ENCODE measurements at places on chromosomes 1 and 21.

DNA sequence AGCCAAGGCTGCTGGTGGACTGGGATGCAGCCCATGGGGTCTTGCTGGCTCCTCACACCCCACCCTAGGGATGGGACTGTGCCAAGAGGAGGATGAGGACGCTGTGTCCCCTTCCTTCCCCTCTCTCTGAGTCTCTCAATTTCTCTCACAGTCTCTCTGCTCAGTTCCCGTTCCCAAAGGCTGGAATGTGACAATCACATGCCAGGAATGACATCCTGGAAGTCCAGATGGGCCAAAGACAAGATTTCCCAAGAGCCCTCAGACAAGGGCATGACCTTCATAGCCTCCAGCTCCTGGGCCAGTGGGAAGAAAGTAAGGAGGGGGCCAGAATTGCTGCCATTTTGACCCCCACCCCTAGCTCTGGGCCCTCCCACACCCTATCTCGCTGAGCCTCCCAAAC, 7.6 kb upstream of the CDCP2 start:
- peak; percentile 49 for DNase-seq
- no peak overlapping the region for H3K27ac ChIP-seq
- H3K4me1 ChIP-seq = peaks cover 10% of the 10 kb centered on the region
- H3K4me3 ChIP-seq = no peak overlapping the region
- no peaks in the 10 kb centered on the region for H3K36me3 ChIP-seq
- no peaks in the 10 kb centered on the region for H3K27me3 ChIP-seq

DNA sequence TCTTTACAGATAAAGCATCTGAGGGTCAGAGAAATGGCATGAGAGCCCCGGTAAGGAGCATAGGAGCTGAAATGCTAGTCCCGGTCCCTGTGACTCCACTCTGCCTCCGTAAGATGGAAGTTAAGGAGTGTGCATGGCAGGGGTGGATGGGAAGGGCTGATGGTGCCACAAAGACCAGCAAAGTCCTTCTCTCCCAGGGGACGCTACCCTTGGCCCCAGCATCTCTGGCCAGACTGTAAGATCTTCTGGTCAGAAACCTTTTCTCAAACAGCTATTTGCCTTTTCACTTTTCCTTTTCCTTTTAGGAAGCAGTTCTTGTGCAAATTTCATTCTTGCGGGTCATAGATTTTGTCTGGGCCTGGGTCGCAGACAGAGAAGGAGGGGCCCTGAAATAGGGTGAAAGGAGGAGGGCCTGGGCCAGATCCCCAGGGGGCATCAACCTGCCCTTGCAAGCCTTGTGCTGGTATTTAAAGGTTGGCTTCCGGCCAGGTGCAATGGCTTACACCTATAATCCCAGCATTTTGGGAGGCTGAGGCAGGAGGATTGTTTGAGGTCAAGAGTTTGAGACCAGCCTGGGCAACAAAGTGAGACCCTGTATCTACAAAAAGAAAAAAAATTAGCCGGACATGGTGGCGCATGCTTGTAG, 14.4 kb upstream of the EPS8L3 start:
- no peak overlapping the region for H3K4me3 ChIP-seq
- H3K36me3 ChIP-seq = no peaks in the 10 kb centered on the region
- H3K27ac ChIP-seq = no peak overlapping the region
- DNase-seq = peak; percentile 42

- H3K36me3 ChIP-seq = no peaks in the 10 kb centered on the region
- H3K4me3 ChIP-seq = no peak overlapping the region
- peaks cover 6% of the 10 kb centered on the region for H3K4me1 ChIP-seq
- DNase-seq = no peak
Observed at GRCh38 chr1:50548243-50548642, 125.0 kb upstream of the DMRTA2 start.

- H3K27ac ChIP-seq = peak overlapping the region; percentile 86
- DNase-seq = no peak
- peaks cover 8% of the 10 kb centered on the region for H3K36me3 ChIP-seq
Observed at GRCh38 chr1:208201229-208201628, 43.0 kb downstream of the PLXNA2 start.

GRCh38 chr21:26093122-26093521, 77.4 kb downstream of the APP start:
- DNase-seq = no peak
- peaks cover 9% of the 10 kb centered on the region for H3K4me1 ChIP-seq
- H3K4me3 ChIP-seq = no peak overlapping the region
- H3K36me3 ChIP-seq = peaks cover 2% of the 10 kb centered on the region

GRCh38 chr1:67274623-67275325, 32.9 kb upstream of the IL12RB2 start:
- no peak overlapping the region for H3K4me3 ChIP-seq
- H3K27ac ChIP-seq = no peak overlapping the region
- peaks cover 20% of the 10 kb centered on the region for H3K27me3 ChIP-seq
- no peak for DNase-seq

DNA sequence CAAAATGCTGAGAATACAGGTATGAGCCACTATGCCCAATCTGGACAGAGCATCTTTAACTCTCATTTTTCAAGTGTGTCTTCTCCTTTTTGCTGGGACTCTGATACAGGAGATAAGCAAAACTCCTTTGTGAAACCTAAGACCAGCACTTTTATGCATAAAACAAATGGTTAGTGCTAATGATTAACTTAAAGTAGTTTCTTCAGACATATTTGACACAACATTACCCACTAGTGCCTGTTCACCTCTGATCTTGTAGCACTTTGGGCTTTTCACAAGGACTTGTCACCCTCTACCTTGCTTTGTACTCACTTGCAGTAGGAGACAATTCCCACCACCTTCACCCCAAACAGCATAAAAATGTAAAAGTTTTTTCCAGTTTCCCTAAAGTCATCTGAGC, 216.3 kb downstream of the RGS7 start:
- no peaks in the 10 kb centered on the region for H3K27me3 ChIP-seq
- no peak for DNase-seq
- no peak overlapping the region for H3K4me3 ChIP-seq
- no peaks in the 10 kb centered on the region for H3K36me3 ChIP-seq

DNA sequence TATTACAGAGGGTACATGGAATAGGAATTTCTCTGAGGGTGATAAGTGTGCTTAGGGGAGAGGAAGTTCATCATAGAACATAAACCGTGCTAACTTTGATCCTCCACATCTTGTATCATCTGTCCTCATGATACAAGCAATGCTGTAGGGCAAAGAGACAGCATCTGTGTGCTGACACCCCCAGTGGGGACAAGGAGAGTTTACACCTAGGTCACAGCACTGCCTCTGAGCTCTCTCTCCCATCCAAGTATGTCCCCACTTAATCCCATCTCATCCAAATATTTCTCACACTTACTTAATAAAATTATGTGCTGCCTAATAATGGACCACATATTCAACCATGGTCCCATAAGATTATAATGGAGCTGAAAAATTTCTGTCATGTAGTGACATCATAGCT, 4.3 kb upstream of the TEDDM1 start:
- H3K4me3 ChIP-seq = no peak overlapping the region
- no peak overlapping the region for H3K27ac ChIP-seq
- H3K27me3 ChIP-seq = peaks cover 31% of the 10 kb centered on the region
- peaks cover 4% of the 10 kb centered on the region for H3K36me3 ChIP-seq

DNA sequence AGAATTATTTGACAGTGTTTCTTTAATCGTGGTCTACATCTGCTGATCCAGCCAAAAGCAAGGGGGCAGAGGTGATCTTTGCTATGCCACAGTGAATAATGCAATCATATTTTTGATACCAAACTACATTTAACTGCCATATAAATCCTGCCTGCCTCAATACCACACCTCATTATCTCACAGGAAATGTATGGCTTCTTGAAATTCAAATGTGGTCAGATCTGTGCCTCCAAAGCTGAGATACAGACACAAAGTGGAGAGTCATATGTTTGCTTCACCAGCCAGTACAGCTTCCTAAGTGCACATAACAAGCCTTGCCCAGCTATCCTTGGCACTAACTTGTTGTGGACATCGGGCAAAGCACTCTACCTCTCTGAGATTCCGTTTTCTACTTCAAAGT, 250.0 kb upstream of the NFIA start:
- no peaks in the 10 kb centered on the region for H3K36me3 ChIP-seq
- no peak overlapping the region for H3K4me3 ChIP-seq
- no peak overlapping the region for H3K27ac ChIP-seq

DNA sequence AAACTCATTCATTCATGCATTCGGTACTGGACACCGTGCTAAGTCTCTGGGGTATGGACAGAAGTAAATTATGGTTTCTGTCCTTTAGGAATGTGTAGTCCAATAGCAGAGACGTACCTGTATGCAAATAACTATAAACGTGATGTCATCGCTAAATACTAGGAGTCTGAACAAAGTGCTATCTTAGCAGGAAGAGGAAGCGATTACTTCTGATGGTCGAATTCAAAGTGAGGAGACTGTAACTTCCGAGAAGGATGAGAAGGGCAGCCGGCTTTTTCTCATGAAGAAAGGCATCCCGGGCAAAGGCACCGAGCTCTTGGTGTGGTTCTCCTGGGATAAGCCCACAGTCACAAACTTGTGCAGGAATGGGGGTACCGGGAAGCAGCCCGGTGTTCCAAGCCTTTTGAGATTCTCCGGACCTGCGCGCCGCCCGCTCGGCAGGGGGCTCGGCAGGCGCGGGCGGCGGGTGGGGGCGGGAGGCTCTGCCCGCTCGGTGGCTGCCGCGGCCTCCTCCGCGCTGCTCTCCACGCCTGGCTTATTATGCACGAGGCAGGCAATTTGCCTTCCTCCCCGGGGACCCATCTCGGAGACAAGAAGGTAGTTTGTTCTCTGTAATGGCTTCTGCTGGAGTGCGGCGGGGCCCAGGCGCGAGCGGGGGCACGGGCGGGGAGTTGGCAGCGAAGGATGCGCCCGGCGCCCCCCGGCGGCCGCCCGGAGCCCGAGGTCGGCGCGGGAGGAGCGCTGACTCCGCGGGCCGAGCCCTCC, 67.5 kb upstream of the CD1D start:
- no peak overlapping the region for H3K27ac ChIP-seq
- H3K27me3 ChIP-seq = peaks cover 14% of the 10 kb centered on the region
- H3K4me1 ChIP-seq = peaks cover 17% of the 10 kb centered on the region
- peak overlapping the region; percentile 68 for H3K4me3 ChIP-seq
- no peaks in the 10 kb centered on the region for H3K36me3 ChIP-seq

GRCh38 chr1:227869279-227869842, 53.9 kb downstream of the PRSS38 start:
- no peak overlapping the region for H3K27ac ChIP-seq
- no peak overlapping the region for H3K4me3 ChIP-seq
- H3K27me3 ChIP-seq = peaks cover 36% of the 10 kb centered on the region
- DNase-seq = no peak
- H3K4me1 ChIP-seq = no peaks in the 10 kb centered on the region

DNA sequence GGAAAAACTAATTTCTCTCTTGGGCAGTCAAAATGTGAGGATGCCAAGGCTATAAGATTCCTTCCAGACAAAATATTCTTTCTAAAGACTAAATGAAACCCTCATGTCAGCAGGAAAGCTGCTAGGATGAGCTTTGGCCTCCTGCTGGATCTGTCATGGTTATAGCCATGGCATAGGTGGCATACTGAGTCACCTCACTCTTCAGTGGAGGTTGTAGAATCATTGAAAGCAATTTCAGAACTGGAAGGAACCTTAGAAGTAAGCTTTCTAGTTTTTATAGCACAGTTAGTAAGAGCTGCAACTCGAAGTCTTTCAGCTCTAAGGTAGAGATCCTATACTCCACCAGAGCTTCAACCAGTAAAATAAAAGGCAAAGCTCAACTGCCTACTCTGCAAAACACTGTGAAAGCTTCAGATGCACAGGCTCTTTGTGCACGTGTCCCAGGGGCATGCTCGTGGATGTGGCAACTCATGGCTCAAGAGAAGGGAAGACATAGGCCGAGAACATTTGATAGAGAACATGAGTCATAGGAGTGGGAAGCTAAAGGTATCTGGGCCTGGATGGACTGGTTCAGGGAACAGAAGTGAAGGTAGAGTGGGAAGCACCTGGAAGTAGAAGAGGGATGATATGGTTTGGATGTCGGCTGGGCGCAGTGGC, 5.8 kb downstream of the AVPR1B start:
- peaks cover 1% of the 10 kb centered on the region for H3K4me1 ChIP-seq
- no peak for DNase-seq
- no peak overlapping the region for H3K27ac ChIP-seq
- H3K4me3 ChIP-seq = no peak overlapping the region

DNA sequence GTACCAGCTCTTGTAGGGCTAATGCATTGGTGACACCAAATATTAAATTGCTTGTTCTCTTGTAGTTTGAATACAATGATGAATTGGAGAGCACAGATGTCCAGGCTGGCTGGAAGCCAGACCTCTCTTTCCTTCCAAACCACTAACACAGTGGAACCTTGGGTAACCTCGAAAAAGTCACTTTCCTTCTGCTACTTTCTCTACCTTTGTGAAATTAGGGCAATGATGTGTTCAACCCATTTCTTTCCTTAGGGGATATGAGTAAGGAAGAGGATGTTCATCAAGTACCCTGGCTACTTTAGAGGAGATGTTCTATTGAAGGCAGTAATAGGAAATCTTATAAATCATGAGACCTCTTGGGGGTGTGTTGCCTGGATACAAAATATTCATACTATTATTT, 55.7 kb downstream of the XCL2 start:
- H3K4me1 ChIP-seq = peaks cover 27% of the 10 kb centered on the region
- peaks cover 5% of the 10 kb centered on the region for H3K36me3 ChIP-seq
- H3K27me3 ChIP-seq = no peaks in the 10 kb centered on the region
- H3K27ac ChIP-seq = no peak overlapping the region

DNA sequence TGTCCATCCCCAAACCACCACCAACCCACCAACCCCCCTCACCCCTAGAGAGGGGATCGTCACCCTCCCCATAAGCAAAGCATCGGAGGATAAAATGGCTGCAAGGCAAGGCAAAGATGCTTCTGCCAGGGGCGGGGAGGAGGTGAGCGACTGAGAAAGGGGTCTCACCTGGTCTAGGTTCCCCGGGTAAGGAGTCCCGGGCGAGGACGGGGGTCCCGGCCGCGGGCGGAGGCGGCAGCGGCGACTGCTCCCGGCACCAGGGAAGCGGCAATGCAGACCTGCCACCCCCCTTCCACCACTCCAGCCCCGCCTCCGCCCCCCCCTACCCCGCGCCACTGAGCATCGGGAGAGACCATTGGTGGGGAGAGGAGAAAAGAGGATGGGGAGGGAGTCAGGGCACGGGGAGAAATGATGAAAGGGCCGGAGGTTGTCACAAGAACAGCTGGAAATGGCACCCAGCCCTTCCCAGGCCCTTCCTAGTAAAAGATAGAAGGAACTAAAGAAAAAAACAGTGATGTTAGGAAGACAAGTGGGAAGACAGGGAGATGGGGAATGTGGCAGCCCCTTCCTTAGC, at the start of gene SV2A:
Gene SV2A, minus strand, starts transcription at position 274 of the 574 bp plus-strand sequence. CDS start 4,004 bp downstream, outside the sequence.
- H3K27me3 ChIP-seq = no peaks in the 10 kb centered on the region
- H3K36me3 ChIP-seq = peaks cover 11% of the 10 kb centered on the region
- H3K27ac ChIP-seq = no peak within 1 kb of the TSS
- H3K4me1 ChIP-seq = peaks cover 25% of the 10 kb centered on the region

GRCh38 chr1:19388980-19389379, 76.9 kb downstream of the SLC66A1 start:
- H3K4me3 ChIP-seq = no peak overlapping the region
- DNase-seq = no peak
- H3K4me1 ChIP-seq = peaks cover 67% of the 10 kb centered on the region
- no peaks in the 10 kb centered on the region for H3K27me3 ChIP-seq
- no peak overlapping the region for H3K27ac ChIP-seq

GRCh38 chr1:200384818-200385390, 24.9 kb downstream of the ZNF281 start:
- H3K27ac ChIP-seq = no peak overlapping the region

GRCh38 chr1:199474738-199475137, 552.8 kb upstream of the NR5A2 start:
- H3K4me3 ChIP-seq = no peak overlapping the region
- H3K27ac ChIP-seq = no peak overlapping the region
- peaks cover 3% of the 10 kb centered on the region for H3K4me1 ChIP-seq
- DNase-seq = no peak
- no peaks in the 10 kb centered on the region for H3K27me3 ChIP-seq
